ENCODE measurements at places on chromosomes 7 and 10.

DNA sequence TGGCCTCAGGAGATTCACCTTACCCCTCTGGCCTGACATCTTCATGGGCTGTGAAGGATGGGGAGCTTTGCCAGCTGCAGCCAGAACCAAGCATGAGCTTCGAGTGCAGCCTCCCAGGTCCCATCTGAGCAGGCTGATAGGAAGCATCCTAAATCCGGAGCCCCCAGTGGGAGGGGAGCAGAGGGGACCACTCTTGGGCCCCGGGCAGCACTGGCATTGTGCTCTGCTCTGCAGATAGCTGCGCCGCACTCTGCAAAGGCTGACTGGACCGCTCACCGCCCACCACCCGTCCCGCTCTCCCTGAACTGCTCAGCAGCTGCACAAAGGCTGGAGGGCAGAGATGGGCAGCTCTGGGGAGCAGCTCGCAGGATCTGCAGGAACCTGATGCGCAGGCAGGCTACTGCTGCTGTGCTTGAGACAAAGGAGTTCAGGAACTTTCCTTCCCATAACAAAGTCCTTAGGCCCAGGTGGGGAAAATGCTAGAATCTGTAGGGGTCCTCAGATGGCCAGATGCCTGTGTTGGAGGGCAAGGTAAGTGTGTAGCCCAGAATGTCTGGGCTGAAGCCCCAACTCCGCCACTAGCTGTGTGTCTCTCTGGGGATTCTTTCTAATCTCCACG is 51.8 kb downstream of the ARHGAP22 start:
- DNase-seq, result no peak

DNA sequence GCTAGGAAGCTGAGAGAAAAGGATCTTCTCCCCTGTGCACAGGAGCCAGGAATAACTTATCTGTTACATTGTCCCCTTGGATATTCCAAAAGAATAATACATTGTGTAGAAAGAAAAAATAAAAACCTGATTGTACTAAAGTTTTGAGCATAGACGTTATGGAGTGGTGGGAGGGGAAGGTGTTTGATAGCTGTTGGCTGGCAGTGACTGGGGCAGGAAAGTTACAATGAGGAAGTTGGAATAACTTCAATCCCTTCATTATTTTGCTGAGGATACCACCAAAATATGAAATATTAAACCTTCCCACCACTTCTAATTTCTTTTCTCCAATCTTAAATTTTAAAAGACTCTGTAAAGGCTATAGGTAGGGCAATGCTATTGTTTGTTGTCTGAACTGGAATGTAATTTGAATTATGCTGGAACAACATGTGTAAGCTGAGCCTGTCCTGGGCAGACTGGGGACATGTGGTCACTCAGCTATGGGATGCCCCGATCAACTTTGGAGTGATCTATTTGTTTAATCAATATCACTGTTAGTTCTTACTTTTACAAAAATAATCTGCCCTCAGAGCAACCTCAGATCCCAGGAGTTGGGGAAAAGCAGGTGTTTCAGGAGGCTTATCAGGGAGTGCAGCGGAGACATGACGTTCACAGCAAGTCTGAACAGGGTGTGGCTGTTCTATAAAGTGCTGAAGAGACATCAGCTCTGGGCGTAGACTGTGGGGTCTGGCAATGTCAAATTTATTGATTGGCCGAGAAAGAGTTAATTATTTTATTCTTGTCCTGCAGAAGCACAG is 20.8 kb downstream of the CYP3A43 start:
- no peak for DNase-seq

GRCh38 chr10:20769481-20769880 is 127.6 kb downstream of the NEBL start:
- DNase-seq, result no peak

- DNase-seq, result no peak
These were observed 146.3 kb downstream of the CELF2 start for GRCh38 chr10:11163780-11164550.

DNA sequence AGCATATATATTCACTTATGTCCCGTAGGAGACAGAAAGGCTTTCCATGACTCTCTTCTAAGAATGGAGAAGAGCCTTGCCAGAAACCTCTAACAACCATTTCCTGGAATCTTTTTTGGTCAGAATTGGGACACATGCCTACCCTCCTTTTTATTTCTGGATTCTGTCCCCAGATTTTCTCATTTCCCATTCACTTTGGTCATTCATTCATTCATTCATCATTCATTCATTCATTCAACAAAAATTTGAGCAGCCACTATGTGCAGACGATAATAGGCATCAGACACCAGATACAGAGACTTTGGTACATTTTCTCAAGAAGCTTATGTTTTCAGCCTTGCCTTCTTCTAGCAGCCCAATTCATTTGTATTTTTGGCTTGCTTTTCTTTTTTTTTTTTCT is 6.0 kb downstream of the ENTPD7 start:
- no peak for DNase-seq

DNA sequence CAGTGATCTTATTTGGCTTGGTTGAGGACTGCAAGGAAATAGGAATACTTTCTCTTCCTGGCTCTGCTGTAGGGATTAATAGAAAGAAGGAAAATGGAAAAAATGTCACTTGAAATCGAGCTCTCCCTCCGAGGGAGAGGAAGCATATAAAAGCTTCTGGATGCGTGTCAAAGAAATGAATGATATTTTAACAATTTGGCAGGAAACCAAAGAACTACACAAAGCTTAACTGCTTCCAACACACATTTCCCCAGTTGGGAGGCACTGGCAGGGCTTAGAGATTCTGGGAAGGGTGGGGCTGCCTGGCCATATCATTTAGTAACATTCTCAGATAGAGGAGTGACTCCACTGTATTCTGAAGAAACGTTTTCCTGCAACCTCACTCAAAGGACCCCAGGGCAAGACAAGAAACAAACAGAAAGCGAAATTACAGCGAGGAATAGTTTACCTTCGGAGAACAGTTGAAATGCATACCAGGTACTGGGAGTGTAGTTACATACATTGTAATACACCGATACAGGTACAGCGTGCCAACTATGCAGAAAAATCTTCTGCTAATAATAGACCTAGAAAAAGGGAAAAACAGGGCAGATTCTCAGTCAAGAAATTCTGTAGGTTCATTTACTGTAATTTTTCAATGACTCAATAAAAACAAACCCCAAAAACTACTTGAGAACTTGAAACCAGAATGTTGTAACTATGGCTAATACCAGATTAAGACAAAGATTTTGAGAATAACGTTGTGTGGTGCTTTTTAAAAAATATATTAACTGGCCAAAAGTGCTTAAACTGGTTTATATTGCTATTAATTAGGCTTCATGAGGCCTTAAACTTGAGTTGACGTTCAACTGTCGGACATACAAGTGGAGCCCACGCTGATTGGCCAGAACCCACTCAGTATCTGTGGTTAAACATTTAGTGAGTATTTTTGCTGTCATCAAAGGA is 75.7 kb upstream of the ASAH2 start:
- no peak for DNase-seq

DNA sequence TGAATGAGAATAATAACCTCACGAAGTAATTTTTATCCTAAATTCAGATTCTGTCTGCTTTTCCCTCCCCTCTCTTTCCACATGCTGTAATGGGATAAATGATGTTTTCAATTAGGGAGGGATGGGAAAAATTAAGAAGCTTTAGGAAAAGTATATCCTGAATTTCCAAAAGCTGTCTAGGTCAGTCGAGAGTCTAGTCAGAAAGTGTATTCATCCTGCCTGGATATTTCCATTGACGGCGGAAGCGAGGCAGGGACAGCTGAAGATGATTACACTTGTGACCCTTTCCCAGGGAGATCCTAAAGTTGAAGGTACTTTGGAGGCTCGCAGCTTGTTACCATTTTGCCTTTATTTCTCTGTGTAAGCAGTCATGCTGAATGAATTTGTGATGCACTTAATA is 204.1 kb downstream of the ZNF365 start:
- DNase-seq, result no peak

DNA sequence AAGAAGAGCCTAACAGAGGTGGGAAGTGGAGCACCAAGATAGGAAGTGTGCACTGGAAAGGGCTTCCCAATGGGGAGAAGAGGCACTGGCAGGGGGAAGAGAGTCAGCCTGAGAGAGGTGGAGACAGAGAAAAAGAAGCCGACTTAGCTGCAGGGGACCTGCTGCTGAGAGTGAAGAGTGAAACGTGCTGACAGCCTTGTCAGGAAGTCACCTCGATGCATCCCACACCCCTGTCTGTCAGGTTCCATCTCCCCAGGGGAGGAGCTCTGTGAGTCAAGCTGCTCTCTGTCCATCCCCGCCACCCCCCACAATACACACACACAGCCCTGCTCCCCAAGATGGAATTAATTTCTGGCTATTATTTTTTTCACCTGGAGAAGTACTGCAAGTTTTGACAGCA is 14.0 kb downstream of the KAZALD1 start:
- no peak for DNase-seq

DNA sequence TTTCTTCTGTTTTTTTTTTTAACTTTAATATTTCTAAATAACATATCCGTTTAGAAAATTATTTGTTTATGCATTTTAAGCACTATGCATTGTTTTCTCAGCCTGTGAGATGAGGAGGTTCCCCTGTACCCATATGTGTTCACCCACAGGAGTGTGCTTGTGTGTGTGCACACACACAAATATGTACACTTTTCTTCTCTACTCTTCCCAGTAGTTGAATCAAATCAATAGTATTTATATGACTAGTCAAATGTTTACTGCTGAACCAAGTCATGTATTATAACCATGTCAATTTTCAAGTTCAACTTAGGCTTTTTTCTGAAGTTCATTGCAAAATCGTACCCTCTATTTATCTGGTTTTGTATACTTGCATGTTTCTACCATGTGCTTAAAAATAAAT is 37.3 kb downstream of the HDAC9 start:
- DNase-seq, result no peak

DNA sequence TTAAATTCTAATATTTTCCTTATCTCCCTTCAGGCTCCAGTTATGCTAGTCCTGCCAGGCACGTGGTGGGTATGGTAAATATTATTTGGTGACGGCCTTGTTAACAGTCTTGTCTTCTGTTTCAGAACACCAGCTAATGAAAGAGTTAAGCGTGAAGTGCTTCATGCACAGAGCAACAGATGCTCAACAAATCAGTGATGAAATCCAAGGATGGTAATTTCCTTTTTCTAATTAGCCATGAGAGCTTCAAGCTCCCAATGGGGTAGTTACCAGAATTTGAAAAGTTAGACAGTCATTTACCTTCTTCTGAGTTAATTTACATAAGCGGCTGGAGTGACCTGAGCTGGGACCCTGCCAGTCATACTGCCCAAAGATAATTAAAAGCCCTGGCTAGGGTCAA is 1.9 kb upstream of the OTUD1 start:
- DNase-seq, result no peak

DNA sequence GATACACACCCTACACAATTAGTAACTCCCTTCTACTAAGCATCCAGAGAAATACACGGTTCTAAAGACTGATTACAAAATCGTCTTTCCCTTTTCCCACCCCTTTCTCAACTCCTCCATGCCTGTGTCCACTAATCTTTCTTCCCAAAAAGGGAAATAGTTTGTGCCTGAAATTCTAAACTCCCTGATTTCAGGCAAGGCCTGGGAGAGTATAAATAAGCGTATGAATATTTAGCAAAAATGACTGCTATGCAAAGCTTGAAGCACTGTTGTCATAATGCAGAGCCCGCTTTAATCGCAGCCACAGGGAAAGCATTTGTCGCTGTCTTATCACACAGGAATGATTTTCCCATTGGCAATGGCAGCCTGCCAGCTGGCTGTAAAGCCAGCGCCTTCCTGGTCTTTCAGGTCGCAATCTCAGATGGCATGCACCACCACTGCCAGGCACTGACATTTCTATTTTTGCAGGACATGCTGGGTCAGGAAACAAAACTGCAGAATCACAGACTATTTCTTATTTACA is 142.9 kb upstream of the PCGF5 start:
- no peak for DNase-seq

- no peak for DNase-seq
These were observed 98.4 kb downstream of the PIP4K2A start for GRCh38 chr10:22615819-22616499.

DNA sequence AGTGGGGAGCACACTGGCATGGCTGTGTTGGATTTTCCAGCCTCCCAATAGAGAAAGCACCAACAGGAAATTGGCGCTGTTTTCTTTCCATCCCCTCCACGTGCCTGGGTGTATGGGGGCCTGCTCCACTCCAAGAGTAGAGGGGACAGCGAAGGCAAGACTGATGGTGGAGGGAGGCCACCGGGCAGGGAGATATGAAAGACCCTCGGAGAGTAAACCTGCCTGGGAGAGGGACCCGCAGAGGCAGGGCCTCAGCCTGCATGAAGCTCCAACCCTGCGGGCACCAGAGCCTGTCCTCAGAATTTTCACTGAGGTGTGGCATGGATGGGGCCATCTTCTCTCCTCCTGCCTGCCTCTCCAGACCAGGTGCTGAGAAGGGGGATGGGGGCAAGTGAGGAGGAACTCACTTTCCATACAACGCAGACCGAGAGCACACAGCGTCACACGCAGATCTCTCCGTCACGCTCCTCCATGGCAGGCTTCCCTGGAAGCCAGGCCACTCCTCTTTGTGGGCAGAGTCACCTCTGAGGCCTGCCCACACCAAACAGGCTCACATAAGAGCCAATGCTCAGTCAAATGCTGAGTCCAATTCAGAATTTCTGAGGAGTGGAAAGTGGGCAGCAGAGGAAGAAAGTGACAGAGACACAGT is 18.8 kb downstream of the ANXA11 start:
- no peak for DNase-seq

DNA sequence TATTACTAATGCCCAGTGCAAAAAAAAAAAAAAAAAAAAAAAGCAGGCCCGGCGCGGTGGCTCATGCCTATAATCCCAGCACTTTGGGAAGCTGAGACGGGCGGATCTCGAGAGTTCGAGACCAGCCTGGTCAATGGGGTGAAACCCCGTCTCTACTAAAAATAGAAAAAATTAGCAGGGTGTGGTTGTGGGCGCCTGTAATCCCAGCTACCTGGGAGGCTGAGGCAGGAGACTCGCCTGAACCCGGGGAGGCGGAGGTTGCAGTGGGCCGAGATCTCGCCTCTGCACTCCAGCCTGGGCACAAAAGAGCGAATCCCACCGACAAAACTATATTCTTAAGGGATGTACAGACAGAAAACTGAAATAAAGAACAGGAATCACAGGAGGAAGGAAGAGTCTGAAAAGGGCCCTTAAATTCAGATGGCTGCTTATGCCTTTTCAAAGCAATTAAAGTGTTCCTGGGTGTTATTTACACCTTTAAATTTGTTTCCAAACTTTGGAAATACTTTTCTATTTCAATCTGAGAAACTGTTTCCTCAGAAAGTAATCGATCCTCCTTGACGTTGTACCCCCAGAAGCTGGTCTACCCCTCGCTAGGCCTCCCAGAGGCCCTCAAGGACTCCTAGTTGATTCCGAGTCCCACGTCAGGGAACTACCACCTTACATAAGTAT is 2.0 kb upstream of the KMT2E start:
- DNase-seq, result no peak

- DNase-seq, result no peak
These were observed 204.6 kb downstream of the ANKRD7 start for GRCh38 chr7:118429141-118429540.

DNA sequence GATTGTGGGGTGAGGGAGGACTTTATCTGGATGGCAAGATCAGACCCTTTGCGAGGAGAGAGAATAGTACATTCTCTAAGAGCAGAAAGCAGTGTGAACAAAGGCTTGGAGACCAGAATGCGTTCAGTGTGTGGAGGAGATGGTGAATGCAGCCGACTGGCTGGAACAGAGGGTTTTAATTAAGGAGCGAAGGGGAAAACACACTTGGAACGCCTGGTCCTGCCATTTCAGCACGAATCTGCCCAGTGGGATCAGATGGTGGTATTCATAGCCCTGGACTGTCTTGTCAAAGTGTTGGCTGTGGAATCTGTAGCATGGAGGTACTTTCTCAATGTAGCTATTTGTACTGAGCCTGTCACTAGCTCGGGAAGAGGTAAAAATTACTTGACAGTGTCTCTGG is 260.9 kb downstream of the SLC25A13 start:
- no peak for DNase-seq
